ENCODE measurements at places on chromosomes 2 and 18.

- no peak for DNase-seq
Measured at GRCh38 chr18:45839414-45840395, 14.2 kb downstream of the SIGLEC15 start.

DNA sequence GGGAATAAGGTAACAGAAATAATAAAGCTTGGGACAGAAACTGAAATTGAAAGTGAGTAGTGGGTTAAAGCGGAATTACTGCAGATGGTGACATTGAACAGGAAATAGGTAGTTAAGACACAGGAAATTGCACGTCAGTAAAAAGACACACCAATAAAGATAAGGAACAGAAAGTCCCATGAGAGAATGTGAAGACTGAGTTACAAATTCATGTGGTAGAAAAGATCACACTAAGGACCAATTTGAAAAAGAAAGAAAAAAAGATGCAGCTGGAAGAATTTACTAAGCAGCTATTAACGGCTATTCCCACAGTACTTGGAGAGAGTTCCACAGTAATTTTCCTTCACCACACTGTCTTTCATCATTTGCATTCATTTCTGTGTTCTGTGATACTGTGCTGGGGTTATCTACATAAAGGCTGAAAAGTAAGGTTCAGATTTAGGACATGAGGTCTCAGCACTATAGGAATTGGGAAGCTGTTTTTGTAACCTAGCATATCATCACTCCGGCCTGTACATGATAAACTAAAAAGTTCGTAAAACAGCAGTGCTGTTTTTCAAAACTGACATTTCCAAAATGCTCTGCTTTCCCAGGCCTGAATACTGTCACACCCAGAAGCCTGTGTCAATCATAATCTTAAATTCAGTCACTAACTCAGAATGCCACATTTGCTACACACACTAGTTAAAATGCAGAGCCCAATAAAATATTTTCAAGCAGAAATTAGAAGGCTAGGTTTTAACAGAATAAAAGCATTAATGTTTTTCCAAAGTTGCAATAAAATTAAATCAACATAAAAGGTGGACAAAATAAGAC is 42.9 kb downstream of the SRBD1 start:
- no peak for DNase-seq

DNA sequence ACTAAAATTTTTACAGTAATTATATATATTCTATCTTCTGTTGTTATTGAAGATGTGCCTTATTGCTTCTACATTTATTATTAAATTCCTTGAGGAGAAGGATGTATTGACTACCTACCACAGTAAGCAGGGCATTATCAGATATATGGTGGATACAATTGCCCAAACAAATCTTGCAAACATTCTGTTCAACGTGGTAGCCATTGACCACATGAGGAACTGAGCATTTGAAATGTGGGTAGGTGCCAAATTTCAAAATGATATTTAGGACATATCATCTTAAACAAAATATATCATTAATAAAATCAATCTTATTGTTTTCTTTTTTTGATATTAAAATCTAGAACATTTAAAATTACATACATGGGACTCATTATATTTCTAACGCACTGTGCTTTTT is 11.1 kb downstream of the SCN3A start:
- no peak for DNase-seq

GRCh38 chr2:236865052-236865451 is 220.6 kb upstream of the COPS8 start:
- no peak for DNase-seq

DNA sequence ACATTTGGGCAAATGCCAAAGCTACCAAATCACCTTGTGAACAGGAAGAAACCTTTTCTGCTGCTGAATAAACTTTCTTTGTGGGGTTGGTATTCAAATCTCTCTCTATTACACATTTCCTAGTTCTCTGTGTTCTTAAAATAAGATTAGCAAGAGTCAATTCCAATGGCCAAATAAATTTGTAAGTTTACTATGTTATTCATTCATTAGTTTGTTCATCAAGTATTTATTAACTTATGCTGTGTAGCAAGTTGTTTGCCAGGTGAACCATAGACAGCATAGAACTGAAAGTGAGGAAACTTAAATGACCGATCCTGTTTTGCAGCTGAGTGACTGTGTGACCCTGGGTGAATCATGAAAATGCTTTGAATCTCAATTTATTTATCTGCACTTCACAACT is 37.7 kb upstream of the FSHR start:
- no peak for DNase-seq

Measured in pancreas (tissue), 10 donors.